ENCODE measurements at places on chromosomes 4 and X.

GRCh38 chr4:123452616-123453015 is 56.0 kb downstream of the SPRY1 start:
- no peak for DNase-seq

- no peak for DNase-seq
Observed at GRCh38 chr4:1968686-1969295, 40.0 kb downstream of the NELFA start.

GRCh38 chr4:81197864-81198524 is 17.0 kb downstream of the PRKG2 start:
- DNase-seq, result no peak

GRCh38 chr4:100430451-100430850 is 87.4 kb downstream of the EMCN start:
- no peak for DNase-seq

DNA sequence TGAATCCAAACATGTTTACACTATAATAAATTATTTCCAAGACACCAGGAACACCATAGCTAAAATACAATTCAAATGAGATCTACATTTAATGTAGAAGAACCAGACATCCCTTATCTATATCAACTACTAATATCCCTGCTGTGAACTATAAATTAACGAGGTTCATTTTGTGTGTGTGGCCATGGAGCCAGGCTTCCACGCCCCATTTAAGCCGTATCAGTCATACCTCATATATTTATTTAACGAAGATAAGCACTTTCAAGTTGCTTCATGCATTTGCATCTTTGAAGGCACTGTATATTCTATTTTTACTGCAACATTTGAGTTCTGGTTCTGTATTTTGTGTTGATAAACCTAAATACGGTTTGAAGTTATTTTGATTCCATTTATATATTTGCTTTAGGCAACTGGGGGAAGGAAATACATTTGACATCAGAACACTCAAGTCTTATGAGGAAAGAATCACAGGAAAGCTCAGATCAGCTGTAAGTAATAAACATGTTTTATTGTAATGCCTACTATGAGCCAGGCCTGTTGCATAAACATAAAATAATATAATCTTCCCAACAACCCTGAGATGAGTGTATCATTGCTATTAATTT is 45.1 kb upstream of the WDR17 start:
- no peak for DNase-seq

DNA sequence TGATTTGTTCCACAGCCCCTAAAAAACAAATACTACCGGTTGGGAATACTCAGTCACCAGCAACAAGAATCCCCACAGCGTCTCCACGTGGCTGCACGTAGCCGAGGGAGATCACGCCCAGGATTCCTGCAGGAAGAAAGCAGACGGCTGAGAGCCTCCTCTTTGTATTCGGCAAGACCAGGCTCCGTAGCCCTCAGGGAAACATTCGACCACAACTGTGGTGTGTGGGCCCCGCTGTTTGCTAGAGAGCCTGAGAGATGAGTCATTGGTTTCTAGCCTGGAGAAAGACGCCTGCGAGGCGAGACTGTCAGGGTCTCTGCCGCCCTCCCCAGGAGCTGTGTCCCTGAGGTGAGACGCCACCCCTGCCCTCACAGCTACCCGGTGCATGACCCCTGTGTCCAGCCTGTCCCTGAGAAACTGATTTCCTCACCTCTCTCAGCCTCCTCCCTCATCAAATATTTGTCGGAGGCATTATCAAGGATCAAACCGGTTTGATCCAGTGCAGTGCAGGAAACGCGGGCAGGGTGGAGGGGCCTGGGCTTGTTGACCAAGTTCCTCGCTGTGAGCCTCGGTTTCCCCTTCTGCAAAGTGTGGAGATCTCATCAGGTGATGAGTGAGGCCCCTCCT is 4.7 kb upstream of the S100P start:
- peak; percentile 89 for DNase-seq

DNA sequence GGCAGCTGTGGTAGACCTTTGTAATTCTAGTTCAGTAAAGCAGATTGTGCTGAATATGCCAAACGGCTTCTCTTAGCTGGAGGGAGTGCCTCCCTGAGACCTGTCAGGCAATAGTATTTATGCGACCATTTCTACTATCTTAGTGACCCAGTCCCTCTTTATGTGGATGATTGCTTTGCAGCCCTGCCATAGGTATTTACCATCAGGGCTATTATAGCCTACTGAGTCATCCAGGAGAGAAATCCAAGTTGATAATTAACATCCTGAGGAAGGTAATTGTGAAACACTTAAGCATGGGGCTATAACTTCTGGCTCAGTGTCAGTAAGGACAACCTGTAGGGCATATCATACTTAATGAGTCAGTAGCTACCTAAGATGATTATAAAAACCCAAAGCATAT is 103.9 kb upstream of the MAOA start:
- DNase-seq, result no peak

DNA sequence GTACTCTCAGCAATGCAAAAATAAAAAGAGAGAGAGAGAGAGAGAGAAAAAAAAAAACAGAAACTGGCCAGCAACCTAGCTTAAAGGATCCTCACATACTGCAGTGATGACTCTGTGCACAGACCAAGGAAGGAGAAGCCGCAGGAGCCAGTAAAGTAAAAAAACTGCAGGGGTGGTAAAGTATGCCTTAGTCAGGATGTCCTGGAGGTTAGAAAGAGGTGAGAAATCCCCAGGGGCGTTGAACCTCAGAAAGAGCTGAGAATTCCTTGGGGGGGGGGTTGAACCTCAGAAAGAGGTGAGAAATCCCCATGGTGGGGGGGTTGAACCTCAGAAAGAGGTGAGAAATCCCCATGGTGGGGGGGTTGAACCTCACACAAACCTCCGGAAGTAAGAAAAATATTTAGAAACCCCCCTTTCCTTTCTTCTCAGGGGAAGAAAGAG is 48.0 kb downstream of the MAGEA9 start:
- DNase-seq, result no peak

DNA sequence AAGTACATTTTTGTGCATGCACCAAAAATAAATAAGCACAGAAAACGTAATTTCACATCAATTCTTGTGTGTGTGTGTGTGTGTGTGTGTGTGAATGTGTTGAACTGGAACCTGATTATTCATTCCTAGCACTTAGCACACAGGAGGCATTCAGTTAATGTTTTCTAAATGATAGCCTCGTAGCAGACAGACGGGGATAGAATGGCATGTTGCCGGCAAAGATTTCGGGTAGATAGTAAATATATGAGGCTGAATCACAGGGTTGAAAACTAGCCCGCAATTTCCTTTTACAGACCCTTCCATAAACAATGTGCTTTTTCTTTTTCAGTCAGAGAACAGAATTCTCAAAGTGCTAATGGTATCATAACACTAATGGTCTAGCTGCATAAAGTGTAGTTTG is 13.5 kb downstream of the MAOB start:
- no peak for DNase-seq

DNA sequence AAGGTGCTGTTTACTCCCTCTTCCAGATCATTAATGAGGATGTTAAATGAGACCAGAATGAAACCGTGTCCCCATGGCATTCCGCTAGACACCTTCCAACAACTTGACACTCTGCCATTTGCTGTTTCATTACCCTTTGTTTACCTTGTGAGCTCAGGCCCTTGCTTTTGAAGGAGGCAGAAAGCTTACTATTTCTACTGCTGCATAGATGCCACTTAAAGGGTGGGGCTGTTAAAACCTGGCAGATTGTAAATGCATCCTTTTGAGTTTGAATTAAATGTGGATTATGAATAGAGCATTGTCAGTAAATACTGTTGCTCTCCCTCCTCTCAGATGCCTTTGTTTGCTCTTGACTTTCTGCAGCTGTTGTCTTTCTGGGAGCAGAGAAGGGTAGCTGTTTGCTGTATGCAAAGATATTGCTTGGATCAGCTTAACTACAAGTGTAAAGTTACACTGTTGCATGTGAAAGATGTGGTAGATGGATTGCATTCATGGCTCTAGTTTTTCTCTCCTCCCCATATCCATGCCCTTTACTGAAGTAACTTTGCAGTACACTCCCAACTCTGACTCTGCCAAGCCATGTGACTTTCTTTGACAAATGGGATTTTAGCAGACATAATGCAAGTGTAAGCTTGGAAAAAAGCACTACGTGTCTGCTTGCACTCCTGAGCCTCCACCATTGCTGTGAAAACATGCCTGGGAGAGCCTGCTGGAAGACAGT is 75.0 kb upstream of the DHX15 start:
- DNase-seq, result no peak

DNA sequence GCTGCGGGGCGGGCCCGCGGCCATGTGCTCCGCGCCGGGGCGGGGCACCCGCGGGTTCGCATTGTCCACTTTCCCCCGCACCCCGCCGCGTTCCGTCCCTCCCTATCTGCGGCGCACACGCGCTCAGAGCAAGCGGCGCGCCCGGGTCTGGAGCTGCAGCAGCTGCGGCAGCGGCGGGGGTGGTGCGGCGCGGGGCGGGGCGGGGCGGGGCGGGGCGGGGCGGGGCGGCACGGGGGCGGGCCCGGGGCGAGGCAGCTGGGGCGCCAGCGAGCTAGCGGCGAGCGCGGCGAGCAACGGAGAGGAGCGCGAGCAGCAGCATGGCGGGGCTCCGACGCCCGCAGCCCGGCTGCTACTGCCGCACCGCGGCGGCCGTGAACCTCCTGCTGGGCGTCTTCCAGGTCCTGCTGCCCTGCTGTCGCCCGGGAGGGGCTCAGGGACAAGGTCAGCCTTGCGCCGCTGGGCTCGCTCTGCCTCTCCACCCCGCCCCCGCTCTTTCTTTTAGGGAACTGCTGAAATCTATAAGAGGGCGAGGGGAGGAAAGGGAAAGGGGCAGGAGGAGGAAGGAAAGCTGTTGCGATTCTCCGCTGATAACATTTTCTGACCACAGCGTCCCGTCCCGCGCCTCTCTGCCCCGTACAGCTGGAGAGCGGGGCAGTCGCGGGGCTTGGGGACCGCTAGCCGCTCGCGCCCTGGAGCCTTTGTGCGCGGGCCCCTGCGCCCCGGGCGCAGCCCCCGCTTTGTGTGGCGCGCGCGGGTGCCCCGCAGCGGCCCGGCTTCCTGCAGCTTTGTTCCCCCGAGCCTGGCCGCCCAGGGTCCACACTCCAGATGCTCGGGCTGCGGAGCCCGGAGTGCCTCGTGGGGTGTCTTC is at the start of gene TMEM131L:
TMEM131L (plus strand) TSS at position 280 of the 868 bp plus-strand sequence; CDS start at position 318, 38 bp downstream.
- DNase-seq, result peak; percentile 63

All from activated CD4-positive, alpha-beta T cell treated with anti-CD3 and anti-CD28 coated beads, Interleukin-2, Interleukin-4, amounts not matched to agents 100 ng/mL and 50 ng/mL, durations not matched to agents 16 hours and 8 hours (primary cell).